ENCODE measurements at places on chromosomes 5 and 9.

GRCh38 chr9:133035669-133036068 is 4.9 kb downstream of the GTF3C5 start:
- DNase-seq, result no peak

DNA sequence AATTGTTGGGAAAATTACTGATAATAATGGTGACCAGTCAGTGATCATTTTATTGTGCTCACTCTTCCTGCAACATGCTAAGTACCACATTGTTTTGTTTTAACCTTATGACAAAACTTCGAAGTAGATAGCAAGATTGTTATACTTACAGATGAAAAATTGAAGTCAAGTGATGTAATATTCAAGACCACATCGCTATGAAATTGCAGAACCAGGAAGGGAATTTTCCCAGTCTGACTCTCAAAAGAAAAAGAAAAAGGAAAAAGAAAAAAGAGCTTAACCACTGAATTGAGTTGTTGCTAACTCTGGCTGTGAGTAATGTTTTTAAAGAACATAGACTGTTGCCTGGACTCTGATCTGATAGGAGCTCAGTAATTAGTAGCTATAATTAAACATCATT is 170.6 kb upstream of the HAPLN1 start:
- DNase-seq, result no peak

DNA sequence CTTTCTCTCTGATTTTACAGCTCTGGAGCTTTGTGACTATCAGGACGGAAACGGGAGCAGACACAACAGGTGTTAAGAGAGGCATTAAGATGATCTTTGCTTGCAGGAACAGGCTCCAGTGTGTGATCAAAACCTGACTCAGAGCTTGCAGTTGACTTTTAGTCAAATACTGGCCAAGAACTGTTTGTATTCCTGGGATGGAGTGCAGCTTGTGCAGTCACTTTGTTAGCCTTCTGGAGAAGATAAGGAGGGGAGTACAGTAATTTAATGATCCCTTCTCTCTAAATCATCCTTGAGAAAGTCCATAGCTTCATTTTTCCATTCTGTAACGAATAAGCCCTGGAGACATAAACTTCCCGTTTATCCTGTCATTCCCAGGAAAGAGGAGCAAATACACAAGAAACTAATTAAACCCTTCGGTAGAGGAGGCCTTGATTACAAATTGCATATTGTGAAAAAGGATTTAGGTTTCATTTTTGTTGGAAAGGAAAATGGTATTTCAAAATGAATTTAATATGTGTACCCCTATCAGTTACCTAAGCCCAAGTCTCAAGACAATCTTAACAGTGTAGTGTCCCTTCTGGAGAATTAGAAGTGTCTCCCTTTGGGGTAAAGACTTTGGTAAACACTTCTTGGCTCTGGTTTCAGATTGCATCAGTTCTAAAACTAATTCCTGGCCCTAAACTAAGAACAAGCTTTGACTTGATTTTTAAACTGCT is 3.1 kb upstream of the STOM start:
- no peak for DNase-seq

DNA sequence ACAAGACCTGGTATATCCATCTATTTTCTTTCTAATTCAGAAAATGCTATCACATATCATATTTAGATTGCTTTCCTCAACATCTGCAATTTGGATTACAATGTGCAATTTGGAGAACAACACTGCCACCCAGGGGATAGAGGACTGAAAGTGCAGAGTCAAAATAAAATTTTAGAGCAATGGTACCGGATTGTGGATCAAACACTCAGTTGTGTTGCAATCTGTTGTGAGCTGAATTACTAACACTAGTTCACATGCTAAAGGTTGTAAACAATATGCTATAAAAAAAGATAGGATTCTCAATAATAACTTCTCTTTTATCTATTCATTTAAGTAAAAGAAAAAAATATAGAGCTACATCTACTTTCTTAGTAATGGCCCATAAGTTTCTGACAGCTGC is 11.9 kb upstream of the SRFBP1 start:
- DNase-seq, result peak; percentile 55

GRCh38 chr9:1875921-1876448 is 139.2 kb upstream of the SMARCA2 start:
- no peak for DNase-seq

GRCh38 chr9:90034071-90034470 is 429.3 kb downstream of the GADD45G start:
- DNase-seq, result no peak

DNA sequence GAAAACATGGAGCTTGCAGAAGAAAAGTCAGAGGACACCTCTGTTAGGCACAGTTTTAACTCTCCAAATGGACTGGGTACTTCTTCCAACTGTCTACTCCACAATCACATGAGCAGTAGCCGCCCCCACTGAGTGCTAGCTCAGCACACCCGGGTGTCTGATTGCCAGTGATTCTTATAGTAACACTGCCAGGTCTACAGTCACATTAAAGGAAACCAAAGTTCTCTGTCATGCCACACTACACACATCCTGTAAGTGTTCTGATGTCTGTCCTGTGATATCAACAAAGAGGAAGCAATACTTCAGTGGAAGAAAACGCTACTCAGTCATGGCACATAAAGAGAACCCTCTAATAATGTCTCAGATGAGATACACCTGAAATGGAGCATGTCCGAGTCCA is at the start of gene HAVCR2:
TSS of gene HAVCR2 (minus strand) at position 69 of the 400 bp plus-strand sequence. CDS start at position 8, 61 bp downstream.
- DNase-seq, result no peak
